Stimulated activated naive CD4-positive, alpha-beta T cell treated with Interleukin-2 at 50 U/mL for 16 hours (primary cell): ENCODE measurements at places on chromosomes 2 and 18.

DNA sequence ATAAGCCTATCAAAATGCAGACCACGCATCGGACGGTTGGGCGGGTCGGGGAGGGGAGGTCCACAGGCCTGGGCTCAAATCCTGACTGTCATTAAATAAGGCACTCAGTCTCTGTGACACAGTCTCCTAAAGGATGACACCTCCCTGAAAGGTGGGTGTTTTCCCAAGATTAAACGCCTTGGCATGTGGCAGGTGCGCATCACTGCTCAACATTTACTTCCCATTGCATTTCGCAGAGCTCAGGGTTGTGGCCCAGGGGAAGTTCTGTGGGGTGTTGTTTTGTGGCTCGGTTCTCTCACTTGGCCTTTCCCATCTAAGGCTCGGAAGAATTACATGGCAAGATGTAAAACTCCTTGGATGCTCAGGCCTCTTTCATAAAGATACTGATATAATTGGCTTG is 107.4 kb downstream of the NCK2 start:
- DNase-seq: no peak

DNA sequence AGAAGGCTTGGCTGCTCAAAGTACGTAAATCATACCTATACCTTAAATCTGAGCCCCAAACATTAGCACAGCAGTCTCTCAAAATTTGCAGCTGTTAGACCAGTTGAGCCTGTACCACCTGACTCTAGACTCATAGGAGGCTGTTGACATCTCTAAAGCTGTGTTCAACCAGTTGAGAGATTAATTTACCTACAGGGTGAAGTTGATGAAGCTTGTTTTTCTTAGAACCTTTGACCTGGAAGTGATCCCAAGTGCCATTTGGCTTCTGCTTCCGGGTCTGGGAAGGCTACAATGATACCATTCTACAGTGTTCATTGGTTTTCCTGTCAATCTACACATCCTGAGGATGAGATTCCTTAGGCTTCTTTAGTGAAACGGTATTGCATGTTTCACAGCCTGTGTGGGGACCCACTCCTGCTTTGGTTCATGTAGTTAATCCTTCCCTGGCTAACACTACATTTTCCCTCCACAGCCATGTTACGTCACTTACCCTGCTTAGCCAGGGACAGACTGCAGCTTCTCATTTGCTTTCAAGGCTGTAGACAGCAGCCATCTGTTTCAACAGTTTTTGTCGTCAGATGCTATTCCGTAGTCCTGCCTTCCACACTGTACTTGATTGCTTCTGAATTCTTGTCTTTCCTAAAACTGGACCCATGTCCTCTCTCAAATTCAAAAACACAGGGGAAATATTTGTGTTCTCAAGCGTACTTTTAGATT is 4.7 kb upstream of the IL1RL2 start:
- no peak for DNase-seq

DNA sequence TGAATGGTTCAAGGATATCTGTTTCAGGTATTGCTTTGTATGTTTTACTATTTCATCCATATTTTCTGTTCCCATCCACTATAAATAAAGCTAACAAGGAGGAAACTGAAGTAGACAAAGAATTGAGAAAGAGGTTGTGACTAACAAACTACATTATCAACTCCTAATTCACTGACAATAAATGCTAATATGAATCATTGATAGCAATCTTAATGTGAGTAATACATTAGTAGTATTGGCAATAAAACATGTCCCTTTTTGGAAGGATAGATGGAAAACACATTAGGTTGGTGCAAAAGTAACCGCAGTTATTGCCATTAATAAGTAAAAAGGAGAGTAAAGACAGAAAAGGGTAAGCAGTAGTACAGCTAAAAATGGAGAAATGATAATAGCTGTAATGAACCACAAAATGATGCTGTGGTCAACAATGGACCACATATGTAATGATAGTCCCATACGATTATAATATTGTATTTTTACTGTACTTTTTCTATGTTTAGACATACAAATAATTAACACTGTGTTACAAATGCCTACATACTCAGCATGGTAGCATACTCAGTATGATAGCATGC is 104.7 kb downstream of the THADA start:
- DNase-seq: no peak

GRCh38 chr2:172333235-172333977 is 94.0 kb upstream of the ITGA6 start:
- DNase-seq: no peak

DNA sequence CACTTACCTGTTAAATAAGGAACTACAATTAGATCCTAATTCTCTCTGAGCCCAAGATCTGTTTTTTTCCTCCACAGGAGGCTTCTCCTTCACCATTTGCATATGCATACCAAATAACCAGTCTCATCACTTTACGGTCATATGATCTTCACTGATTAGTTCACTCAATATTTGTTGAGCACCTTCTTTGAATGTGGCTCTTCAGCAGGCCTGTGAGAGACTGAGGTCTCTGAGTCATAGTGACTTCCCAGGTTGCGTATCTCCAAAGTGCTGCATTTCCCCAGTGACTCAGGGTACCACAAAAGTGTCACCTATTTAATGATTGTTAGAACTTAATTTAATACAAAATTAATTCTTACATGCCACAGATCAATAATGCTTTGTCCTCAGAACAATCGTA is 108.8 kb upstream of the TRIB2 start:
- no peak for DNase-seq

DNA sequence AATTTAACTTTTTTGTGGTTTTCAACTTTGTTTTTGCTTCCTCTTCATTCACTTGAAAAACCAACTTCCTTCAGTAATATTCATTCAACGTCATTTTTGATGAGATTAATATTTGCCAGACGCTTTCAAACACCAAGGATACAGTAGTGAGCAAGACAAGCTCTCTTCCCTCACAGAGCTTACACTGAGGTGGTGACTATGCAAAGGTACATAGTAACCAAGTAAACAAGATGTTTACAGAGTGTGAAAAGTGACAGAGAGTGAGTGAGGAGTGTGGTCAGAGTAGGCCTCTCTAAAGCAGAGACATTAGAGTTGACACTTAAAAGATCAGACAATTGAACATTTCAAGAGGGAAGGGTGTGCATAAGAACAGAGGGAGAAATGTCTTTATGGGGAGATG is 155.5 kb downstream of the TMEM247 start:
- DNase-seq: no peak

DNA sequence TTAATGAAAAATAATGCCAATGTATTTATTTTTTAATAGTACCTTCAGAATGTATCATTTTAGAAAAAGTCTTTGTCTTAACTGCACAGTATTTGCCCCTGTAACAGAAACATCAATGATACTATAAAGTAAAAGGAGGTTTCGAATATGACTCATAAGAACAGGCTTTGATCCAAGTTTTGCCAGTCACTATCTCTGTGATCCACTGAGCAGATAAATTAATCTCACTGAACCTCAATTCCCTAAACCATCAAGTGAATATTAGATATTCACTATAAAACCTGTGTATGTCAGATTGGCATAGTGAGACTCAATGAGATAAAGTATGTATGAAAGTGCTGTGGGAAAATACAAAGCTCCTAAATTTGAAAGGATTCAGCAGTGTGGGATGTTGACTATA is 292.1 kb downstream of the EXOC6B start:
- no peak for DNase-seq
